NCI-H69 (cell line): ENCODE measurements at places on chromosomes 16 and 17.

- DNase-seq: no peak
Observed at GRCh38 chr17:68792042-68792685, 163.0 kb downstream of the ABCA8 start.

- DNase-seq: peak; percentile 88
Observed at GRCh38 chr17:7561028-7561575, 617 bp upstream of the SENP3 start.

DNA sequence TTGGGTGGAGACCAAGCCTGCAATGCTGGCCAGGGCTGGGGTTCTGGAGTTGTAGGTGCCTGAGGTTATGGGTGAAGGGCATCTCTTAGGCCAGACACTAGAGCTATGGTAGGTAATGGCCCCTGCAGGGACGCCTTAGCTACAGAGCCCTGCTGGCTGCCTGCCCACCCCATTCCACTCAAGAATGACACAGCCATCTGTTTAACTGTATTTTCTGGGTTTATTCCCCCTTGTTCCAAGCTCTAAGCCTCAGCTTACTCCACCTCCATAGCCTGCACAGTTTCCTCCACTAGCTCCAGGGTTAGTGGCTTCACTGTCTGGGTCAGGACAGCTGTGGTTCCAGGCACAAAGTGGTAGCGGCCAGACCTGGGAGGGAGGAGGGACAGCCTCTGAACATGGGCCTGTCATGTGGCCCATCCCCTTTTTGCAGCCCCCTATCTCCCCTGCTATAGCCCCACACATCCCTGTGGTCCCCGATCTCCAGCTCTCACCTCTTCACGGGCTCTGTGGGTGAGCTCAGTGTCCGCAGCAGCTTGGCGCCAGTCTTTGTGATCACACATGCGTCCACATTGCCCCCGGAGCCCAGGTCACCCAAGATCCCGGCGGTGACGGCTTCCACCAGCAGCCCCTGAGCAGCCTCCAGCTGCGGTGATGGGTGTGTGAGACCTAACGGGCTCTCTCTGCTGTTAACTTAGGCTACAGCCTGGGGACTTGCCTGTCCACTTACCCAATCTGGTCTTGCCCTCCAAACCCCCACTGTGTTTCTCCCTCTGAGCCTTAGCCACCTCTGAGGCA lies 2.1 kb downstream of the PSMB10 start:
- DNase-seq: peak; percentile 29

DNA sequence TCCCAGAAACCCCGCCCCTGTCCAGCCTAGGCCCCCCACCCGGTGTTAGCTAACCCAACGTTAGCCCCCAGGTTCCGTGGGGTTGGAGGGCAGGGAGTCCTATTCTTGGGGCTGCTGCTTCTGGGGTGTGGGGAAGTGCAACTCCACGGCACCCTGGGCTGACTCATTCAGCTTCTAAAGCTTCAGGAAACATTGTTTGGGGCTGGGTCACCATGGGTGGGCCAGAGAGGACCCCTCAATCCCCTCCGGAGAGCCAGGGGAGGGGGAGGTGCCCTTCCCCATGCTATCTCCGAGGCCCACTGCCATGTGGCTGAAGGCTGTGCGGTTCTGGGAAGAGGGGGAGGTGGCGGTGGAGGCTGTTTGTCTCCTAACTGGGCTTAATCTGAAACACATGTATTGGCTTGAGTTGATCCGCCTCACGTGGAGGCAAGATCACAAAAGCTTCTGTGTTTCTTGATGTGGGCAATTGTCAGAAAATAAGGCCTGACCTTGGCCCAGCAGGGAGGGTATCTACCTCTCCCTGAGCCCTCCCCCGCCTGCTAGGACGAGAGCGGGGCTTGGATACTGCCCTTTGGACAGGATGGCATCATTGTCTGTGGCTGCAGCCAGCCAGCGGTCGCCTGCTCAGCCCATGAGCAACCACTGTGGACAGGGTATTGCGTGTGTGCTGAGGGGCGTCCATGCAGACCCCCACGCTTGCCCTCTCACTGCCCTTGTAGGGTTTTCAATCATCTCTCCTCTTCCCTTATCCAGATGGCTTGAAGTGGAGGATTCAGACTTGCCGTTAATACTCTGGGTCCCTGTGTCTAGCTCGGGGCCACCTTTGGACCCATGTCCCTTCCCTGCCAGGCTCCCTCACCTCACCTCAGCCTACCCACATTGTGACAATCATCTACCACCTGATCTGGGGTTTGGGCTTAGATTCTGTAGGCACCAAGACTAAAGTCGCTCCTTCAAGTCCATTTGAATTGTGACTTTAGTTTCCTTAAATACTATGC lies 1.3 kb downstream of the SERPINF1 start:
- DNase-seq: peak; percentile 48

DNA sequence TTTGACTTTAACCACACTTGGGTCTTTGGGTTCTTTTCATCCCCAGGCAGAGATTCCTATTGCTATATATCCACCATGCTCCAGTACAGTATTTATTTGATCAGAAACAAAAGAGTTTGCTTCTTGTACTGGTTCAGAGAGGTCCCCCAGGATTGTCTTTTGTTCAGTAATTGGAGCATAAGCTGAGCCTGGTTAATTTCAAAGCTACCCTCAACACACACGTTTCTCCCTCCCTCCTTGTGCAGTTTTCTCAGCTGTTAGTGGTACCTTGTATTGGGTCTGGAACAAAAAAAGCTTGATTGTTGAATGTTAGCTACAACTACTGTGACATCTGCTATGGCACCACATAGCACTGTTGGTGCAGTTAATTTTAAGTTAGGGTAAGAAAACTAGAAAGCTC lies 50.0 kb downstream of the NUP93 start:
- peak; percentile 71 for DNase-seq

DNA sequence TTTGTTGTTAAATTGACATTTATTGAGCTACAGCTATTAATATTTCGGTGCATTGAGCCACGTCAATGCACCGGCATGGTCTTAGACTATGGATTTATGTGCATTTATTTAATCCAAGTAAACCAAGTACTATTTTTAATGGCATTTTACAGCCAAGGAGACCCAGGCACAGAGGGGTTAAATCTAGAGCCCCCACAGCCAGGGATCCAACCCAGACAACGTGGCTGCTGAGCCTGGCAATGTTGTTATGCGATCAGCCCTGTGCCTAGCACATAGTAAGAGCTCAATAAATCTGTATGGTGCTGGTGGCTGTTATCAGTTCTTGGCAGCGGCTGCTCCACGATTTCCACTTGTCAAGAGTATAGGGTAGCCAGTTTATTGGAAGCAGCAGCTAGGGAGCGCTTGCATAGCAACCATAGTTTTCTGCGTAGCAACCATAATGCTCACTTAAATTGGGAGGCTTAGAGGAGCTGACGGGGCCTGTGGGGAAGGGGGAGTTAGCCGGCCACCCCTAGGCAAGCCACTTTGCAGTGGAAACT lies 541 bp upstream of the RBBP6 start:
- peak; percentile 94 for DNase-seq

GRCh38 chr16:17947637-17948036 lies 388.9 kb downstream of the NPIPA8 start:
- DNase-seq: no peak

GRCh38 chr16:57485916-57486857 lies at the start of gene DOK4:
Gene DOK4, minus strand, starts transcription at chr16:57486493. Its CDS starts 6,986 bp downstream, at chr16:57479507.
- DNase-seq: peak; percentile 84

DNA sequence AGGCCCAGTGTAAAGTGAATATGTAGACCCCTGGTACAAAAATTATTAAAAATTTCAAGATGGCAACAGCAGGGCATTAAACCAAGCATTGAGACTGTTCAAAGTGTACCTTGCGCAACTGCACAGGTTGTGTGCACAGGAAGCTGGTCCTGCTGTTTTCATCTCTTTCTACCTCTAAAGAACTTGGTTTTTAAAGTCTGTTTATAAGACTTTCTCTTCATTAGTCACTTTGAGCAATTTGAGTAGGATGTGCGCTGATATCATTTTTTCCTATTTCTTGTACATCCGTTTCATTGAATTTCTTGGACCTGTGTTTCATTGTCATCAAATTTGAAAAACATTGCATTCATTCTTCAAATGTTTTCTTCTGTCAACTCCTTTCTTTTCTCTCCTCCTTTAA lies 16.8 kb upstream of the PMP22 start:
- DNase-seq: no peak

DNA sequence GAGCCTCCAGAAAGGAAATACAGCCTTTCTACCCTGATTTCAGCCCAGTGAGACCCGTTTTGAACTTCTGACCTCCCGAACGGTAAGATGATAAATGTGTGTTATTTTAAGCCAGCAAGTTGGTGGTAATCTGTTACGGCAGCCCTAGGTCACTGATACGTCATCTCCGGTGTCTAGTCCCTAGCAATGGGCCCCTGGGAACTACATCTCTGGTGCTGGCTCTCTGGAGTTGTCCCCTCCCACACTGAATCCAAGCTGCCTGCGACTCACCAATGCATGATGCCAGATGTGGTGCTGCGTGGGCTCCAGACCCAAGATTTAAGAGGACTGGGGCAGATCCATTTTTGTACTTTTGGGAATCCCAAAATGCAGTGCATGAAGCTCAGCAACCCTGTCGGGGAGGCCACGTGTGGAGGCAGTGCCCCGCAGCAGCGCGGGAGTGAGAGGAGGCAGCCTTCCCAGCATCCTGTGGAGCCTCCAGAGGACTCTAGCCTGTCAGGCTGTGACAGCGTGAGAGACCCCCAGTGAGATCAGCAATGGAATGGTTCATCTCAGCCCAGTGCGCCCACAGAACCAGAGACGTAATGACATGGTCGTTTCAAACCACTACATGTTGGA lies 43.6 kb upstream of the USP7 start:
- DNase-seq: no peak

DNA sequence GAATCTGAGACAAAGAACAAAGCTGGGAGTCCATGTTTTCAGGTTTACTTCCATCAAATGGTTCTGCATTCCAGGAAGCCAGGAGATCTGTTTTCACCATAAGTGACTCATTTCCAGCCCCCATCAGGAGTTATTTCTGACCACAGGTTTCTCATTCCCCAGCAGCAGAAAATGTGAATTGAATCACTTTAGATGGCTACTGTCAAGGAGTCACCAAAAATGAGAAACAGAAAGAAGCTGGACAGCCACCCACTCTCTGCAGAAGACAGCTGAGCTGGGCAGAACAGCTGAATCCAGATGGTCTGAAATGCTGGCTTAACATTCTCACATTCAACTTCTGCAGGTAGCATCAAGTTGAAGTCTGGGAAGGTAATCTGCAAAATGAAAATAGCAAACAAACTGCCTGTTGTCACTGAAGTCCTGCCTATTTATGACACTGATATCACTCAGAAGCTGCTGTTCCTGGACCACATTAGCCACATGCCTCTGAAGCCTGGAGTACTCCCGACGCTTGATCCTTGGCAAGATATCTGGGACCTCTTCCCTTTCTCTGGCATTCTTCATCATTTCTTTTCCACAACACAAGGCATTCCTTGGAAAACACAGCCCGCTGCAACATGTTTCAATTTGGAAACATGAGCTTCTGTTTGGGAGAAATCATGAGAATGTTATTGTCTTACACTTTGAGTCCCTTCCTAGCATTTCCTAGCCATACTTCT lies 15.3 kb downstream of the CCL11 start:
- no peak for DNase-seq

GRCh38 chr16:1832838-1833454 lies 5.9 kb downstream of the FAHD1 start:
- DNase-seq: peak; percentile 80

GRCh38 chr17:40348136-40348504 lies 16.4 kb downstream of the GJD3 start:
- peak; percentile 12 for DNase-seq

DNA sequence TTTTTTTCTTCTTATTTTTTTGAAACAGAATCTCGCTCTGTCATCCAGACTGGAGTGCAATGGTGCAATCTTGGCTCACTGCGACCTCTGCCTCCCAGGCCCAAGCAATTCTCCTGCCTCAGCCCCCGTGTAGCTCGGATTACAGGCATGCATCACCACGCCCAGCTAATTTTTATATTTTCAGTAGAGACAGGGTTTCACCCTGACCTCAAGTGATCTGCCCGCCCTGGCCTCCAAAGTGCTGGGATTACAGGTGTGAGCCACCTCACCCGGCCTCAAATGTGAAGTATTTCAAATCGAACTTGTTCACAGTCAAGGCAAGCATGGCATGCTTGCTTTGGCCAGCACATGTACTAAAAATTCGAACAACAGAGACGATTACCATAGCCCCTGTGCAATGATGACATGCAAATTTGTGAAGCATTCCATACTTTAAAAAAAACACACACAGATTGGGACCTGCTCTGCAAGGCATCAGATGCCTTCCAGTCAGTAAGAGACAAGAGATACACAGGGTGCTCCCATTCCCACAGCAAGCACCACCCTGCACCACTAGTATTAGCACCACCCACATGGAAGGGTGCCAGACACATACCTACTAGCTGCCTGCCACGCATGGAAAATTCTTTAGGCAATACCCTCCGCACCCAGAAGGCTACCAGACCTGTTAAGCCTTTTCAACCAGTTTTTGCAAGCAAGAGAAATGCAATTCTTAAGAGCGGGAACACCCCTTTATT lies 47.2 kb downstream of the ANKRD11 start:
- DNase-seq: peak; percentile 79

- no peak for DNase-seq
Observed at GRCh38 chr17:45384789-45385262, 47.8 kb downstream of the ARHGAP27 start.

DNA sequence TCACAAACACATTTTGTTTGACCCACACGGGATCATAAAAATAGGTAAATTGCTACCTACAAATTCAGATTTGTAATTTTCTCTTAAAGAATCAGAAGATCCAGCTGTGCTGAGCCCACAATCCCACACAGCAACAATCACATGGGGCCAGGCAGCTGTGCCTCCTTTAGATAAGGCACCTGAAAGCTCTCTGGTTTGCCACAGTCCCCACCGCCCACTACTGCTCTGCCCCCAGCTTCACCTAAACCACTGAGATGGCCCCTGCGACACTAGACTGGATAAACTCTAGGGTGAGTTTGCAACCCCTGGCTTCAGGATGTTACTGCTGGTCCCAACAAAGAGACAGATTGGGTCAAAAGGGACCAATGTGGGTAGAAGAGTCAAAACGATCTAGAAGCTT lies 96.8 kb downstream of the GSG1L start:
- no peak for DNase-seq

GRCh38 chr17:48322060-48322459 lies 108.0 kb downstream of the SKAP1 start:
- no peak for DNase-seq

- no peak for DNase-seq
Observed at GRCh38 chr16:21244518-21245215, 11.2 kb downstream of the ANKS4B start.

DNA sequence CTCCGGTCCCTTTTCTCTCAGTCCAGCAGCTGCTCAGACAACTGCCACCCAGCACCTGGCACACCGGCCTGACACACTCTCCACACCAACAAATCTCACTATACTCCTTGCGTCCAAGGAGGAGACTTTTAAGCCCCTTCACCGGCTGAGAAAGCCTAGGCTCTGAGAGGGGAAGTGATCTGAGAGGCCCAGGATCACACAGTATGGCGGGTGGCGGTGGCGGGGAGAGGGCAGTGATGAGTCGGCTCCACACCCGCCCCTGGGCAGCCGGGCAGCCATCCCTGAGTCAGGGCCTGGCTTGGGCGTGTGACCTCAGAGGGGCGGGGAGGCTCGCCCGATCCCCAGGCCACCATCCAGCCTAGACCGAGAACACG lies 569 bp downstream of the FLII start:
- DNase-seq: peak; percentile 34

- peak; percentile 89 for DNase-seq
Observed at GRCh38 chr17:76585649-76586593, at the start of gene ST6GALNAC2. Gene ST6GALNAC2, minus strand, starts transcription at chr17:76585860. Its CDS starts 52 bp downstream, at chr17:76585808.

- DNase-seq: peak; percentile 86
Observed at GRCh38 chr17:82734987-82735866, at the start of gene FN3K. Gene FN3K, plus strand, starts transcription at chr17:82735615. Its CDS starts 22 bp downstream, at chr17:82735637.

- peak; percentile 96 for DNase-seq
Observed at GRCh38 chr17:49976163-49976827, 7.3 kb downstream of the DLX4 start.

- DNase-seq: no peak
Observed at GRCh38 chr17:3497101-3497500, 21.3 kb downstream of the ASPA start.
